Fibroblast of mammary gland (primary cell): ENCODE measurements at places on chromosomes 13 and 19.

DNA sequence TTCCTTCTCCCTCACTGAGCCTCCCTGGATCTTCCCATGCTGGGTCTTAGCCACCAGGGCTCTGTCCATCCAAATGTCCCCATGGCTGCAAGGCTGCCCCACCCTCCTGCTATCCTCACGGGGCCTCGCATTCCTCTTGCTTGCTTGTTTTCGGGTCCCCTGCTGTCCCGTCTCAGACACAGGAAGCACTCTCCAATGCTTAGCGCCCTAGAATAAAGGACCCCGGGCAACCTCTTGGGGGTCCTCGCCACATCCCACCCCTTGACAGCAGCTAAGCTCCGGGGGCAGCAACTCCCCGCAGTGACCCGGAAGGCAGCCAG is 23.7 kb downstream of the SH3GL1 start:
- no peak for DNase-seq

GRCh38 chr19:58586133-58586765 is 13.1 kb upstream of the MZF1 start:
- DNase-seq, result no peak

GRCh38 chr19:2252797-2253105 is 3.5 kb downstream of the JSRP1 start:
- no peak for DNase-seq

- no peak for DNase-seq
These were observed 444.8 kb downstream of the OLFM4 start for GRCh38 chr13:53473397-53473796.

GRCh38 chr19:38686530-38686888 is 39.1 kb downstream of the ACTN4 start:
- no peak for DNase-seq
